Spinal cord (tissue), 10 donors: ENCODE measurements at places on chromosomes 3 and 15. TPM values are rescaled to one million over a fixed set of nuclear protein-coding genes. Genes with fewer than 3 reads are reported as not detected.

GOLGA6L7 gene
- not detected for total RNA-seq

DNA sequence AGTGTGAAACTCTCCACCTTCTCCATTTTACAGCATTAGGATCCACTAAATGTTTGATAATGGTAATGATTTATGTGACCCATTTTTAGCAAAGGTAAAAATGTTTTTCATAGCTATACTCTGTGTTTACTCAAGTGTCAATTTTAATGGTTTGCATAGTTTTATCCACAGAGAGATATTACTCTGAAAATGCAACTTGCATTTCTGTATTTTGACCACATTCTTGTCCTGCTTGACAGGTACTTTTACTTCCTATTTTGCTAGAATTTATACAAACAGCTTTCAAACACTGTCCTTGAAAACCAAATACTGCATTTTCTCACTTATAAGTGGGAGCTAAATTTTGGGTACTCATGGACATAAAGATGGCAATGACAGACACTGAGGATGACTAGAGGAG lies 62.9 kb downstream of the SERPINI1 start:
- no peak overlapping the region for H3K27ac ChIP-seq
- H3K36me3 ChIP-seq = no peaks in the 10 kb centered on the region
- no peak overlapping the region for H3K4me3 ChIP-seq
- no peak for DNase-seq
- H3K4me1 ChIP-seq = no peaks in the 10 kb centered on the region

NGLY1 gene
- 50.8 TPM for total RNA-seq

DNA sequence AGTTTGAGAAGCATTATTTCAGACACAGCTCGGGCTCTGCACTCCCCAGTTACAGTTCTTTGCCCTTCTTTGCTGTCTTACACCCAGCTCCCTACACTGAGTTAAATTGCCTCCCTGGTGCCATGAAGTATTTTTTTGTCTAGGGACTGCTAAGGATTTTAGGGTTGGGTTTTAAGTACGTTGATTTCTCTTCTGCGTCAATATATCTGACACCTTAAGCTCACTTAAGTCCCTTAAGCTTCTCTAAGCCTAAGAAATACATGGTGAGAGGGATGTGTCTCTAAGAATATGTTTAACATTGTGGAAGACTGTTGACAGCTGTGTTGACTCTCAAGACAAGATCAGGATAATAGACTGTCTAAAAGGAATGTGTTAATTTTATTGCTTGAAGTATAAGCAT lies 400.5 kb downstream of the PTPRG start:
- no peak overlapping the region for H3K27ac ChIP-seq
- H3K36me3 ChIP-seq = no peaks in the 10 kb centered on the region
- no peak for DNase-seq
- no peaks in the 10 kb centered on the region for H3K4me1 ChIP-seq
- no peak overlapping the region for H3K4me3 ChIP-seq
